ENCODE measurements at places on chromosomes 13 and 19.

GRCh38 chr13:80400164-80400864, 59.4 kb upstream of the SPRY2 start:
- no peak for DNase-seq

- DNase-seq = no peak
Observed at GRCh38 chr13:48505012-48505411, 27.9 kb downstream of the RCBTB2 start.

DNA sequence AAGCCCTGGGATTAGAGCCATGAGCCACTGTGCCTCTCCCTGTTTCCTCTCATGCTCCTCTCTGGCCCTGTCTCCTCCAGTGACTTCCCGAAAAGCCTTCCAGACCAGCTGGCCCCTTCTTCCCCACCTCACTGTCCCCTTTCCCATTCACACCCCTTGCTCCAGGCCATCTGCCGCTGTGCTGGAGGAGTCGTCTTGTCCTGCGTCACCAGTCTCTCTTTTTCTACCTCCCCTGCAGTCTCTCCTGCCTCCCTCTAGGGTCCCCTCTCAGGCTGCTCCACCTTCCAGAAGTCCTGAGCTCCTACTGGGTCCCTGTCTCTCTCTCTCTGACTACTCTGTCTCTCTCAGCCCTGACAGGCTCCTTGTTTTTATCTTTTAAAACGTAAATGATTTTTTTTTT, 5.3 kb upstream of the FFAR1 start:
- no peak for DNase-seq

GRCh38 chr13:102935896-102936321, 90.1 kb downstream of the ERCC5 start:
- DNase-seq = no peak
